ENCODE measurements at places on chromosomes 6 and 20.

- no peak for DNase-seq
These were observed 638 bp downstream of the BLCAP start for GRCh38 chr20:37526839-37527637.

DNA sequence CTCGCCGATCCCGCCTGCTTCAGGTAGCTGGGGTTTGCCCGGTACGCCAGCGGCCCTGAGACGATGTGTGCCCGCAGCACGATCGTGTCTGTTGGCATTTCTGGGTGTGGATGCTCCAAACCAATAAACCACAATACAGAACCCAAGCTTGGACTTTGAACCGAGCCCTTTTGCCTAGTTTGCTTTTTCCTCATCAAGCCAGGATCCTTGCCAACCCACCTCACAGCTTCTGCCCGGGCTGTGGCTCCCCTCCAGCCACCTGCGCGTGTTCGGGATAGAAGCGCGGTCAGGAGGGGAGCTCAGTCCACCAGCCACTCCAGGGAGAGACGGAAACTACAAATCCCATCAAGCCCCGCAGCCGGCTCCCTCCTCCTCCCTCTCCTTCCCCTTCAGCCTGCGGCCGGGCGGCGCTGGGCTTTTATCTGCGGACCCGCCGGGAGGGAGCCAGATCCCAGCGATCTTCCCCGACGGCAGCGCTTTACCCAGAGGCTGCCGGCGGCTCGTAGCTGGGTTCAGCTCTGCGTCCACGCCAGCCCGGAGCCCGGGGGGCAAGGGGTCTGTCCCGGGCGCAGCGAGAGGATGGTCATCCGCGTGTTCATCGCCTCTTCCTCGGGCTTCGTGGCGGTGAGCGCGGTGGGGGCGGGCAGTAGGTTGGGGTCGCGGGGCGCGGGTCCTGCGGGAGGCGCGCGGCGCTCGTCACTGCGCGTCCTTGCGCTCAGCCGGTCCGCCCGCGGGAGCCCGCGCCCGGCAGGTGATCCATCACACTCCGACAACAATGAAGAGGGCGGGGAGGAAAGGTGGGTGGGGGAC lies at the start of gene SH3BGRL2:
Gene SH3BGRL2, plus strand, starts transcription at position 447 of the 810 bp plus-strand sequence. Its CDS starts 133 bp downstream, at position 580.
- peak; percentile 64 for DNase-seq

GRCh38 chr6:37059344-37060194 lies 54.1 kb downstream of the FGD2 start:
- peak; percentile 97 for DNase-seq

GRCh38 chr6:71289039-71289801 lies 609 bp downstream of the OGFRL1 start:
- no peak for DNase-seq

GRCh38 chr6:138970856-138971425 lies 17.1 kb downstream of the REPS1 start:
- peak; percentile 93 for DNase-seq
